ENCODE measurements at places on chromosomes 16 and 17.
A peak's percentile ranks its signal among the peaks of the same experiment; 100 is the strongest.

- no peak for DNase-seq
Measured at GRCh38 chr16:86029131-86029741, 130.3 kb downstream of the IRF8 start.

DNA sequence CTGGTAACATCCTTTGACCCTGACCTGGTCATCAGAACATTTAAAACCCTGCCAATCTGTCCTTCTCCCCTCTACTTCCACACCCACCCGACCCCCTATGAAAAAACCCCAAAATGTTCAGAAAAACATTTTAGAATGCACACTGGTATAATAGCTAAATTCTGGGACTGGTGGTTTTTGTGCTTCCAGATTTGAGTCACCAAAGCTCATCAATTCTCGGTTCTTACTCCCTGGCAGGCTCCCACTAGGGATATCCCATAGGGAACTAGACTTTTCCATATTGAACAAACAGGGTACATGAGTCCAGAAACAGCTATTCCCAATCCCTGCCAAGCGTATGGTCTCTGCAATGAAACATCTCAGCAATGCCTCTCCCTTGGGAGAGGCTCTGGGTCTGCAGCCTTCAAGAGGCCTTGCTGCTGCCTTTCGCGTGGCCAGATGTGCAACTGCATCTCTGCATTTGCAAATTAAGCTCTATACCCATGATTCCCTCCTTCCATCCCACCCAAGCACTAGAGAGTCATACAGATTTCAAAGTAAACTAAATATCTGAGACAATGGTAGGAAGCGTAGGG, 67.7 kb downstream of the SMG6 start:
- DNase-seq: no peak

DNA sequence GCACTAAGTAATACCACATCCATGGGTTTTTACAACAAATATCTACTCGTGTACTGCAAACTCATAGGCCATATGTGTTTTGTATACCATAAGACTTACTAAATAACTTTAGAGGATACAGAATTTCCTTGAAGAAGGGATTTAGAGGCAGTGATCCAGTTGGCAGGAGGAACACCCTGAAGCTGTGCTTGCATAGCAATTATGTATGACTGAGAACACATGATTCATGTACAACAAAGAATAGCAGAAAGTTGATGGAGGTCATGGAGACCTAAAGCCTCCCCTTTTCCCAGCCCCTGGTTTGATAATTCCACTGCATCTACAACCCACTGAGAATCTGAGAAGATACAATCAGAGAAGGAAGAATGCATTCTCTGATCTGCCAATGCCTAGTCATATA, 83.8 kb upstream of the PMFBP1 start:
- DNase-seq: no peak

DNA sequence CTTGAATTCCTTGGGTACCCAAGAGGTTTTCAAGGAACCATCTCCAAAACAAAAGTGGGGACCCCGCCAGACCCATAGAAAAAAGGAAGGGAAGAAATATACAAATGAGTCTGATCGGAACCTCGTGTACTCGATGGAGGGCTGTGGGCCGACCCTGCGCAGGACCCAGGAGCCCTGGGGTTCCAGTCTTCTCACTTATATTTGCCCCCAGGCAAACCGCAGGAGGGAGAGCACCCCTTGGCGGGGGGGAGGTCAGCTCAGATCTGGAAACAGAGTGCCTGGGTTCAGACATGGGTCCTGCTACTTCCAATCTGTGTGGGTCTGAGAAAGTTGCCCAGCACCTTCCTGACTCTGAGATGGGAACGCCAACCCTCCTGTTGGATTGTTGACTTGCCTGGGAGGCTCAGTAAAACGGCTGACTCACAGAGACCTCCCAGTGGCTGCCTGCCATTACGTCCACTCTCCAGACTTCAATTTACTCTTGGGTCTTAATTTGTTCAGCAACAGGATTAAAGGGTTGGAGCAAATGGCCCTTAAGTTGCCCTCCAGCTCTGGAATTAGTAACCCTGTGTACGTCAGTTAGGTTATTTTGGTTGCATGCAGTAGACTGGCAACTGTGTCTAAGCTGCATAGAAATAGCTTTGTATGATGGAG, 24.9 kb upstream of the CACNG4 start:
- DNase-seq: no peak

DNA sequence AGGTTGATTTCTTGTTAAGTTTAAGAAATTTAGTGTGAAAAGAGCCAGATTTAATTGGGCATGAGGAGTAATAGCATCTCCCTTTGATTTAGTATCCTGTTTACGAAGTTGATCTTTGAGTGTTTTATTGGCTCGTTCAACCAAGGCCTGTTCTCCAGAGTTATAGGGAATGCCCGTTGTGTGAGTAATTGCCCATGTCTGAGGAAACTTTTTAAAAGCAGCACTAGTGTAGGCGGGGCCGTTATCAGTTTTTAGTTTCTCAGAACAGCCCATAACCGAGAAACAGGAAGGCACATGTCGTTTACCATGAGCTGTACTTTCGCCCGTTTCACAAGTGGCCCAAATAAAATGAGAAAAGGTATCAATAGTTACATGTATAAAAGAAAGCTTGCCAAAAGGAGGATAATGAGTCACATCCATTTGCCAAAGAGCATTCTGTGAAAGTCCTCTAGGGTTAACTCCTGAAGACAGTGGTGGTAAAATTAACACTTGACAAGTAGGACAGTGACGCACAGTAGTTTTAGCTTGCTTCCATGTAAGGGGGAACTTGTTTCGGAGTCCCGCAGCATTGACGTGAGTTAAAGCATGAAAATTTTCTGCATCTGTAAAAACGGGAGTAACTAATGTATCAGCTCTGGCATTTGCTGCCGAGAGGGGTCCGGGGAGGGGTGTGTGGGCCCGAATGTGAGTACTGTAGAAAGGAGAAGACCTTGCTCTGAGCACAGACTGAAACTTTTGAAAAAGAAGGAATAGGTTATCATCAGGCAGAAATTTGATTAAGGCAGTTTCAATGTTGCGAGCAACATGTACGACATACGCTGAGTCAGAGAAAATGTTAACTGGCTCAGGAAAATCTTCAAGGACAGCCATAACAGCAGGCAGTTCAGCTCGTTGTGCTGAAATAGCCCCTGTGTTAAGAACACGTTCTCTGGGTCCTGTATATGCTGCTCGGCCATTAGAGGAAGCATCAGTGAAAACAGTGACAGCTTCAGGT, 18.5 kb upstream of the KCTD5 start:
- DNase-seq: peak; percentile 82

GRCh38 chr17:80539022-80539641, 5.5 kb upstream of the RPTOR start:
- peak; percentile 31 for DNase-seq

GRCh38 chr16:49503256-49504022, 129.8 kb downstream of the C16orf78 start:
- no peak for DNase-seq

- no peak for DNase-seq
Measured at GRCh38 chr16:74651841-74652240, 14.8 kb downstream of the RFWD3 start.

Data from suppressor macrophage treated with lipopolysaccharide for 1 hour (primary cell).